ENCODE measurements at places on chromosomes 6 and 20.

- DNase-seq = no peak
Observed at GRCh38 chr6:140002396-140003022, 628.1 kb upstream of the CITED2 start.

- DNase-seq = no peak
Observed at GRCh38 chr6:54719131-54719530, 127.4 kb upstream of the FAM83B start.

DNA sequence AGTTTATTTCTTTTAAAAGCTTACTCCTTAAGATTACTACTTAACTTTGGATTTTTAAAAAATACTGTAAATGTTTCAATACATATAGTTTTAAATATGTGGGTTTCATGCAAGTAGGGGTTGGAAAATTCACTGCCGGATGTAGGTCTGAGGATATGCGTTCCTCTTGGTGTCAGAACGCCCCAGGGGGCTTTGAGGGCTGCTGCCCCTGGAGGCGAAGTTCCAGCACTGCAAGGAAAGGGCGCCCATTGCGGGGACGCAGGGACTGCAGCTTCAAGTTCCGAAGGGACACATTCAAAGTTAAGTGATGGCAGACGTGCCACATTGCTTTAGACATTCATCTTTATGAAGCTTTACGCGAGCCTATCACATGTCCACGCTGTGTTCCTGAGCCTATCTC is 152.9 kb downstream of the SOD2 start:
- DNase-seq = no peak

DNA sequence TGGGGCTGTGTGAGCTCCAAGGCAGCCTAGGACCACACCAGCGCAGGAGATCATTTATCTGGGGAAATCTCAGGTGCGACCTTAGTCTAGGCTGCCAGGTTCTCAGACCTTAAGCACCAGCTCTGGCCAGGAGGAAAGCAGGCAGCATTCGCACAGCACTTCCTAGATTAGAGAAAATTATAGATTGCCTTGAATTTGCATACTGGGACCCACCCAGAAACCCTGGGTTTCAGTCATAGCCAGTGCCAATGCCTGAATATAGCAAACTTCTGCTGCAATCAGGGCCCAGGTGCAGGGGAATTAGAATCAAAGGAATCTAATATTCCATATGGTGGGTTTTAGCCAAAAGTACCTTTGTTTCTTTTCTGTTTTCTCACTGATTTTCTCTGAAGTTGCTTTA is 204.3 kb upstream of the CST7 start:
- DNase-seq = no peak

DNA sequence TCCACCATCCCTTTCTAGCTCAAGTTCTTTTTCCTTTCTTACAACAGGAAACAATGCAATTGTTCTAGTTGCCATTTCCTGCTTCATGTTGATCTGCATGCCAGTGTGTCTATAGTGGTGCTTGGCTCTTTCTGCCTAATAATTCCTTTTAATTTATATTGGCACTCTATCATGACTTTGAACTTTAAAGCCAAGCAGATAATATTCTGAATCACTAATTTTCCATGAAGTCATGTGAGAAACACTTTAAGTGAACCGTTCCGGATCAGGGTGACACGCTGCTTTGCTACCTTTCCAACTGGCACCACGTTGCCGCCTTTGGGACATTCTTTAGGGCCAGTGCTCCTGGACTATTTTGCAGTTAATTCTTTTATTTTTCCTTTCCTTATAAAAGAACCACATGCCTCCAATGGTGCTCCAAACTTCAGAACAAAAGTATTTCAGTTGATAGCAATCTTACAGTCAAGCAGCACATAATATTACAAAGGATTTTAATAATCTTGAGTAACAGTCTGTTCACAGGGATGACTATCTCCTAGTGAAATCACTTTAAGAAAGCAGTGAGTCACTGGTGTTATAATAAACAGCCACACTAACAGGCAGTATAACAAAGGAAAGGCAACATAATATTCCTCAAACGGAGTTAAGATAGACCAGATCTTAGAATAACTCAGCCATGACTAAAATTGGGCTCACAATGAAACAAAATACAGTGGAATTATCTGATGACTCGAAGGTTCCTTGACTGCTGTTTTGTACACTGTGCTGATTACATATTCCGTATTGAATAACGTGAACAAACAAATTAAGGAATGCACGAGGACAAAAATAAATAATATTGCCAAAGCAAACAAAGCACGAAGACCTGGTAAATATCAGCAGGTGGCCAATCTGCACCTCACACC is 19.0 kb upstream of the BLOC1S5 start:
- no peak for DNase-seq

GRCh38 chr6:25132934-25133333 is 146.2 kb upstream of the CARMIL1 start:
- no peak for DNase-seq

DNA sequence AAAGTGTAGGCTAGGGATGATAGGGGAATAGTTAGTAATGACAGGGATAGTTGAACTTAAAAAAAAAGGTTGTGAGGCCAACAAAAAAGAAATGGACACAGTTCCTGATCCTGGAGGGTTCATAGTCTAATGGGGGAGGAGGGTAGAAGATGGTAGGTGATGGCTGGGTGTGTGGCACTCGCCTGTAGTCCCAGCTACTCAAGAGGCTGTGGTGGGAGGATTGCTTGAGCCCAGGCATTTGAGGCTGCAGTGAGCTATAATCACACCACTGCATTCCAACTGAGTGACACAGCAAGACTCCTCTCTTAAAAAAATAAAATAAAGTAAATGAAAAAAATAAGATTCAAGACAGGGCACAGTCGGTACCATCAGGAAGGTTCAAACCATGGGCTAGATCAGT is 2.4 kb upstream of the MICB start:
- no peak for DNase-seq

- no peak for DNase-seq
Observed at GRCh38 chr6:32085759-32086459, 23.2 kb downstream of the TNXB start.

GRCh38 chr6:110353457-110354001 is 4.6 kb downstream of the METTL24 start:
- no peak for DNase-seq

DNA sequence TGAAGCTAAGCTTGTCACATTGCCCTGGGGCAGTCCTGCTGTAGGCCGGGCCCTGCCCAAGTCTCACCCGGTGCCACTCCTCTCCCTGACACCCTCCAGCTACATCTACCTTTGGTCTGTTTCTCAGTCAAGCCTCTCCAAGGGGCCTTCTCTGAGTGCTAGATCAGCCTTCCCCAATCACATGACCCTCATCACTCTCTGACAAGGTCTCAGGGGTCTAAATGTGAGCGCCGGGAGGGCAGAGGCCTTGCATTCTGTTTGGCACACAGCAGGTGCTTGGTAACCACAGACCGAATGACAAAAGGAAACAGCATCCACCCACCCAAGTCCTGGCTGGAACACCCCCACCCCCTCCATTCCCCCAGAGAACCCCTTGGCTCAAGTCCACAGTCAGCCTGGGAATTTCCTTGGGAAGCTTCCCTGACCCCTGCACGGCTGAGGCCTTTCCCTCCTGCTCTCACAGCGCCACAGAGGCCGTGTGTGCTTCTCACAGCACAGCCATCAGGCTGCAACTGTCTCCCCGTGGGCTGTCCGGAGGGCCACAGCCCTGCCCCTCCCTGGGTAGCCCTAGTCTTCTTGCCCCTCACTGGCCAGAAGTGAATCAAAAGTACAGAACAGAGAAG is 32.9 kb downstream of the PKIG start:
- no peak for DNase-seq

- DNase-seq = no peak
Observed at GRCh38 chr20:18805881-18806280, 7.7 kb upstream of the SCP2D1 start.

DNA sequence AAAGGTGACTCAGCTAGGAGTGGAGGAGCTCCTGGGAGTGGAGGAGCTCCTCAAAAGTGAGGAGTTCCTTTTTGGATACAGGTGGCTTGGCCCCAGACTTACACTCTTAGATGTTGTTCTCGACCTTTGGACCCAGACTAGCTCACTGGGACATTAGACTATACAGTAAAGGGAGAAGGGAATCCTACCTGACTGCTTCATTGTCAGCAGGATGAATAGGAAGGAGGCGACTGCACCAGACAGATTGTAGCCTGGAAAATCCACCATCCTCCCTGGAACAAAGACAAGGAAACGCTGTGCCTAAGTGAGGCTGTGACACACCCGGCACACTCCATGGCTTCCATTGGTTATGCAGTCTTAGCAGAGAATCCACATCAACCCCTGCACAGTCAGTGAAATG is at the start of gene BTNL2:
Gene BTNL2, minus strand, starts transcription at position 325 of the 400 bp plus-strand sequence. Its CDS starts 58 bp downstream, at position 267.
- DNase-seq = no peak

GRCh38 chr6:83432636-83433035 is 1.8 kb upstream of the ME1 start:
- no peak for DNase-seq

GRCh38 chr6:3287308-3287707 is 28.6 kb downstream of the PSMG4 start:
- no peak for DNase-seq

- no peak for DNase-seq
Observed at GRCh38 chr20:35328095-35328685, 36.0 kb upstream of the FAM83C start.

DNA sequence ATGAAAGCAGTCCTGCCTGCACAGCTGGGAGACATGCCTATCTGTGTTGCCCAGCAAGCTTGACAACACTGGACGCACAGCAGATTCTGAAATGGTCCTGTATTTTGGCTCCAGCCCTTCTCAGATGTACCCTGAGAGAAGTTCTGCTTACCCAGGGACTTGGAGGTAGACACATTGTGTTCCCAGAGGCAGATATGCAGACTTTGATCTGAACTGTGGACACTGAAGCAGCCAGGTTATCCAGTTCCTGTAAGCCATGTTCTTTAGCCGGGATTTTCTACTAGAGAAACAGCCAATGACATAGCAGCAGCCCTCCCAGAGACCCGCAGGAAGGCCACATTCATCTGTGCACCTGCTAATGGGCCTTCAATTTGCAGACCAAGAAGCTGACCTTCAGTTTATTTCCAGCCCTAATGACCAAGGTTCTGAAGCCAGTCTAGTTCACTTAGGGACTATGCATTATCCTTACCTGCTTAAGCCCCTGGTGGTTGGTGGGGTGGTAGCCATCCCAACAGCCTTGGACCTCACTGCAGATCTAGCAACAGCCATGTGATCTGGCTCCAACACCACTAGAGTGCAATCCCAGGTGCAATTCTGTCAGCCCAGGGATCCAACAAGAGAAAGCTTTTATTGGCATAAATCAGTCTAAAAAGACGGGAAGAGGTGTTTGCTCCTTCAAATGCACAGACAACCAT is 134.2 kb downstream of the MEI4 start:
- DNase-seq = no peak

DNA sequence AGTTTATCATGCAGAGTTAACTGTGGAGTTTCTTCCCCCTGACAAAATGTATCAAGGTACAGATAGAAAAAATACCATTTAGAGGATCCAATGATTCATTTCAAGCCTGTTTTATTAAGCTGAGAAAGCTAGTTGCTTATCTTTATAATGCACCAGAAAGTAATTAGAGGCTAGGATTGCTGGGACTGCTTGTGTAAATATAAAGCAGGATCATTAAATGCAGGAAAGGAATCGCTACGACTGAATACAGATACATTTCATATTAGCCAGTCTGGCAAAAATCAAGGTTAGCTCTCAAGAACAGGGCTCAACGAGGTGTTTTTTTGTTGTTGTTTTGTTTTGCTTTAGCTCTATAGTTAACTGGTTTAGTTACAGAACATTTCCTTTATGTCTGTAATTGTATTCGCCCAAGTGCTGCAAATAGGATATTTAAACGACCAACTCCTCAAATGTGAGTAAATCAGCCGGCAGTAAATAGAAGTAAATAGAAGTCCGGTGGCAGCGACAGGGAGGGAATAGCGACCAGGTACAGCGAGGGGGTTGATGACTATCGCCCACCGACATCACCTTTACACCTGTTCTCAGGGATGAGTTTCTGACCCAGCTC is 748 bp downstream of the UBE2J1 start:
- DNase-seq = no peak

DNA sequence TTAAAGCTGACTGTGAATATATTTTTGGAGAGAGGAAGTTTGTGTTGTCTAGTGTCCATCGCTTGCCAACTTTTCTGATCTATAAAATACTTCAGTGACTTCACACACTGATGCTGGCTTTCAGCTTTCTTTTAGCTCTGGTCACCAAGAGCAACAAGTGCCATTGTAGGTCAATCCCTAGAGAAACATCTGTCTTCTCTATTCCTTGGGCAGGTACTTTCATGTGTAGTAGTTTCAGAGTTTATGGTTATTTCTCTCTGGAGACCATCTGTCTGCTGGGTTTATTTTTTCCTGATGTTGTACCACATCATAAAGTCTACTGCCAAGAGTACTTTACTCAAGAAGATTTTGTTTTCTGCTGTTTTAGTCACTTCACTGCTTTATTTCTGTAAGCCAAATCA is 249.9 kb downstream of the KHDC1L start:
- DNase-seq = no peak

DNA sequence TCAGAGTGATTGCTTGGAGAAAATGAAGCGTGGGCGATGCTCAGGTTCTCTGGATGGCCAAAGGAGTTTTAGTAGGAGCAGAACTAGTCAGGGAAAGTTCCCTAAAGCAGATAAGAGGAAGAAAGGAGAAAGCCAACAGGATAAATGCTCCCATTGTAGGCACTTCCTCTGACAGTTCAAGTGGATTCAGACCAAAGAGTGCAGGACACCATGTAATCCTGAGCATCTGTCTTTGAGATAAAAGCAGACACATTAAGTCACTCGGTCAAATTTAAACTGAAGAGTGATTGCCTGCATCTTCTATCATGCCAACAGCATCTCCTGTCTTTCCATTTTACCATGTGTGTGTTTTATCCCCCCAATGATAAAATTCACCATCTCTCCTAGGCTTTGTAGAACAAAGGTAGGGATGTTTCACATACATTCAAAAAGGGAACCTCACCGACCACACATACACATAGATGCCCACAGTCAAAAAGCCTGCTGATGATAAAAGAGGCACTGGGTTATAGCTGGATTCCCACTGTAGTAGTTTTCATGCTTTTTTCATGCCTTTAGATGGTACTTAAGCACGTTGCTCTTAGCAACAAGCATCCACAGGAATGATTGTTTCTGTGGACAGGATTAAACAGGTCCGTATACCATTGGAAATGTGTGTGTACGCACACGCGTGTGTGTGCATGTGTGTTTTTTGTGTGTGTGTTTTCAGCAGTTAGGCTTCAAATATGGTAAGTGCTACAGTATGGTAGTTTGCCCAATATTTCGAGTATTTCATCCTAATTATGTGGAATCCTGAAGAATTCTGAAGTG is 7.0 kb downstream of the GRIK2 start:
- DNase-seq = no peak

DNA sequence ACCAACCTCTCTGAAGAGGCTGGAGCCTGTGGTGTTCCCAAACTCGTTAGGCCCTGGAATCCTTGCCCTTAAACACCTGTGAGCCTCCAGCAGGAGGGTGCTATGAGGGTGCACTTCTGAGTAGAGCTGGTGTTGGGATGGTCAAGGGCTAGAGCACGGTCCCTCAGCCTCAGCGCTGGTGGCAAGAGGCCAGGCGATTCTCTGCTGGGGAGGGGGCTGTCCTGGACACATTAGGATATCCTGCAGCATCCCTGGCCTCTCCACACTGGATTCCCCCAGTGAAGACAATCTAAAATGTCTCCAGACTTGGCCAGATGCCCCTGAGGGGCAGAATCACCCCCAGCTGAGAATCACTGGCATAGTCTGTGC is 157.8 kb downstream of the SYCP2 start:
- no peak for DNase-seq

- no peak for DNase-seq
Observed at GRCh38 chr20:32474967-32475811, 109.9 kb downstream of the NOL4L start.
